HS-5 (cell line): ENCODE measurements at places on chromosomes 1 and 21.

- DNase-seq, result no peak
Observed at GRCh38 chr1:67472056-67472455, 41.9 kb upstream of the SERBP1 start.

DNA sequence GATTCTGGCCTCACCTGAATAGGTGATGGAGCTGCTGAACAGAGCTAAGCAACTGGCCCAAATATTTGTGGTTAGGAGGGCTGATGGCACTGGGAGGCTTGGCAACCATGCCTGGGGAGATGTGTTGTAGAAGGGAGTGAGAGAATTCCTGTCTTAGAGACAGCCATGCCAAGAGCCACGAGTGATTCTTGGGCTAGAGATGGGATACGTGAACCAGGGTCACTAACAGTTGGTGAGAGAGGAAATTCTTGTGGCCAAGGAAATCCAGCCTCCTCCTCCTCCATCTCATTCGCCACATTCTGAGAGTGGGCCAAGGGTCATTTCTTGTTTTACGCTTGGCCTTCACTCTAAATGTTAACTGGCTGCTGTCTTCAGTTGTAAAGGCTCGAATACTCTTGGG is 46.3 kb downstream of the NGF start:
- no peak for DNase-seq

DNA sequence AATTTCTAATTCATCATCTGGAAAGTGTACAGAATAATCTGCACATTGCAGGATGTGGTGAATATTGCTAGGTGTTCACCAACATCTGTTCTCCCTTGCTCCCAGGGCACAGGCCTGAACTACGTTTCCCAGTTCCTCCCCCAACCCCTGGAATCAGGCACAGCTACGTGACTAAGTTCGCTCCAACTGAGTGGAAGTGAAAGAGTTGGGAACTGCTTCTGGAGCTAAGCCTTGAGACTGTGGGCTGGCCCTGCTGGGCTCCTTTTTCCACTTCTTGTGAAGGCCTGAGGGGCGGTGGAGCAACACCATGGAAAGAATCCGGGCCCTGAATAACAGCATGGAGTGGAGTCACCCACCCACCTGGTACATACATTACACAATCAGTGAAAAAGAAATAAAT is 534.6 kb downstream of the SMYD3 start:
- DNase-seq, result no peak

GRCh38 chr1:11680270-11681070 is 478 bp downstream of the MAD2L2 start:
- DNase-seq, result no peak

- DNase-seq, result no peak
Observed at GRCh38 chr1:177983077-177983476, 13.2 kb upstream of the SEC16B start.

- DNase-seq, result no peak
Observed at GRCh38 chr1:9369964-9370788, 77.5 kb downstream of the SPSB1 start.

DNA sequence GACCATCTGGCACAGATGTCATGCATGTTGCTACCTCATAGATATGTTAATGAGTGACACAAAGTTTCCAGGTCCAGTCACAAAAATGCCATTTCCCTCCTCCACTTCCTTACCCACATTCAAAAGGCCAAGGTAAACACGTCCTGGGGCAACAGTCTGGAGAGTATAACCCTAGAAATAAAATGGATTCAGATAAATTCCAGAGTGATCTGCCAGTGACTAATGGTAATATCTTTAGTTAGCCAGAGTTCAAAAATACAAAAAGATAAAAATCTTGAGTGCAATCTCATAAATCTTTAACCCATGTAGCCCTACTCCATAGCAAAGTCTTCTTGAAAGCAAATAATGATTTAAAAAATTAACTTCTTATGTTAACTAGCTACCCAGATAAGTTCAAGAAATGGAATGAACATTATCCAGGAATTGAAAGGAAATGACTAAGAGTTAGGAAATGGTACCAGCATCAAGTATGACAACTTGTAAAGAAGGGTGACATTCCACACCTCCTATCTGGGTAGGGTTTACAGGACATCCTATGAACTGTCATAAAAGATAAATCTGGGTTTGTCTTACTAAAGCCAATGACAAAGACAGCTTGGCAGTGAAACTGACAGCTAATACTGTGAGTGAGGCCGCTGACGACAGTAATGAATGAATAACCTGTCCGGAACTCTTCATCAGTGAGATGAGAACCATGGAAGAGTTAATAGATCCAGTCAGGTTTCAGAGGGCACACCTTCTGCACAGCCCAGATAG is 18.1 kb downstream of the RGS2 start:
- peak; percentile 16 for DNase-seq

DNA sequence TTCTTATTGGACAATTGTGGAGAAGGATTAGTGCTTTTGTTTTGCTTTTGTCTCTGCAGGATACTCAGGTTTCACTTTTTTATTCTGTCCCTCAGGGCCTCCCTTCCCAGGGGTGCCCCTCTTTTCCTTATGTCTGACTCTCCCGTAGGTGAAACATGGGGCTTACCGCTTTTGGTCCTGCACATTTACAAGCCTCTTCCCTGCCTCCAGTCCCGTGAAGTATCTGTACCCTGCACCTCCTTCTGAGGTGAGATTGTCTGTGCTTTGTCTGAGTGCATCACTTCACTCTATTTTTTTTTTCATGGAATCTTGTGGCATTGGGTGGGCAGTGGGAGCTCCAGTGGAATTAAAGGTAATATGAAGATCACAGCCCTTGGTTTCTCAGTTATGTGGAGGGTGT is 758.1 kb upstream of the TPTE start:
- DNase-seq, result no peak

DNA sequence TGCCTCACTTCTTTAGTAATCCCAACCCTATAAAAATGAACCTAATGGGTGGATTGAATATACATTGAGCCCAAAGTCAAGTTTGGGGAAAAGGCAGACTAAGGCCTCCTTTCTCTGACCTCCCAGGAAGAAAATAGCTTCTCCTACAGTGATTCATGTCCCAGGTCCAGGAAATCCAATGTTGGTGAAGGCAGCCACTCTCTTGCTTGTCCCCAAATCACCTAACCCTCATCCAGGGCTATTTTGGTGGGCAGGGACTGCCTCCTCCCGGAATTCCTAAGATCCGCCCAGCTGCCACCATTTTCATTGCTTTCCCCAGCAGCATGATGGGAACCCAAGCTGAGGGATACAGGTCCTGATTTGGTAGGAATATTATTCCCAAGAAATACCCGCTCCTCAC is 8.4 kb downstream of the MYOG start:
- DNase-seq, result no peak

- DNase-seq, result no peak
Observed at GRCh38 chr1:242524571-242525359, at the start of gene PLD5. Gene PLD5 (minus strand): TSS chr1:242524697.

GRCh38 chr1:81414488-81415015 is 386.2 kb upstream of the ADGRL2 start:
- DNase-seq, result no peak

- no peak for DNase-seq
Observed at GRCh38 chr1:74471470-74471869, 40.9 kb downstream of the LRRC53 start.

- DNase-seq, result no peak
Observed at GRCh38 chr1:108585313-108585712, 25.4 kb downstream of the EEIG2 start.

GRCh38 chr1:173224280-173224892 is 17.3 kb upstream of the TNFSF4 start:
- no peak for DNase-seq

GRCh38 chr1:11600836-11601235 is 53.4 kb downstream of the FBXO2 start:
- no peak for DNase-seq

DNA sequence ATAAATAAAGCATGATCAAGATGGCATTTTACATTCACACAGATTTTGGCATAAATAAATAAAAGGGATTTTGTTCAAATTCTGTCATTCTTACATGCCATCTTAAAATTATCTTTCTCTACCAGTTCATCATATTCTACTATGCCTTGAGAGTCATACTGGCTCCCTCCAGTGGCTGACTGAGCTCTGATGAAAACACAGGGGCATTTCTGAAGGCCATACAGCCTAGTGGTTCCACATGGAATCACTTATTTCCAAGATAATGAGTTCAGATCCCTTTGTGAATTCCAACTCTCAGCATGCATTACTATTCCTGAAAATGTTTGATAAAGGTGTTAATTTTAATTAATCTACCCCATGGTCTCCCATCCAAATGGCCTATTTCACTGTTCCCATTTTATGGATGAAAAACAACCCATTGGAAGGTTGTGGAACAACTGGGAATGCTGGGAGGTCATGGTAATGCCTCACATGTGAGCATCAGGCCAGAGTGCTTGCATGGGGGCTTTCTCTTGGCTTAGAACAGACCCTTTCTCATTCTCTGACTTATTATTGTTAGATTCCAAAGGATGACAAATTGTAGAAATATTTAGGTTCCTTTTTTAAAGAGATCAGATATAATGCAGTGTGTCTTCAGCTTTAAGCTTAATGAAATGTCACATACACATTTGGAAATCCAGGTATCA is 622.4 kb upstream of the PKN2 start:
- peak; percentile 18 for DNase-seq

DNA sequence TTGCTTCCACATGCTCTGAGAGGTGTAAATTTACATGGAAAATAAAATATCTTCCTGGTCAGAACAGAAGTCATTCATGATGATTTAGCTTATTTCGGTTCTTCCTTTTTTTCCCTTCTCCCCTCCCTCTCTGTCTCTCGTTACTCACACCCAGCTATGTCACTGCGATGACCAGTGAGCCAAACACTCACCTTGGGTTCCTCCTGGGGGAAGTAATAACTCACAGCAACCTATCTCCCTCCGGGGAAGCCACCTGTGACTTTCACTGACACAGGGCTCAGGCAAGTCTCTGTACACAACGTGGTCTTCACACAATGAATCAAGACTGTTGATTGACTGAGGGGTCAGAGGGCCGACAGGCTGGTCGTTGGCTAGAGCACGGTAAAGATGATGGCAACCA is 135.3 kb upstream of the VANGL1 start:
- no peak for DNase-seq
